ENCODE measurements at places on chromosomes 2 and 18. TPM values are rescaled to one million over a fixed set of nuclear protein-coding genes. Genes with fewer than 3 reads are reported as not detected.

The VWC2L gene
- total RNA-seq: not detected

The NEUROD1 gene
- total RNA-seq: not detected

The TCF7L1 gene
- 17.1 TPM for total RNA-seq

The CCDC141 gene
- 40.5 TPM for total RNA-seq

The CCDC102B gene
- 29.4 TPM for total RNA-seq

The RAB27B gene
- 20.1 TPM for total RNA-seq

The ANKRD12 gene
- total RNA-seq: 77.7 TPM

The ANKRD30B gene
- not detected for total RNA-seq

DNA sequence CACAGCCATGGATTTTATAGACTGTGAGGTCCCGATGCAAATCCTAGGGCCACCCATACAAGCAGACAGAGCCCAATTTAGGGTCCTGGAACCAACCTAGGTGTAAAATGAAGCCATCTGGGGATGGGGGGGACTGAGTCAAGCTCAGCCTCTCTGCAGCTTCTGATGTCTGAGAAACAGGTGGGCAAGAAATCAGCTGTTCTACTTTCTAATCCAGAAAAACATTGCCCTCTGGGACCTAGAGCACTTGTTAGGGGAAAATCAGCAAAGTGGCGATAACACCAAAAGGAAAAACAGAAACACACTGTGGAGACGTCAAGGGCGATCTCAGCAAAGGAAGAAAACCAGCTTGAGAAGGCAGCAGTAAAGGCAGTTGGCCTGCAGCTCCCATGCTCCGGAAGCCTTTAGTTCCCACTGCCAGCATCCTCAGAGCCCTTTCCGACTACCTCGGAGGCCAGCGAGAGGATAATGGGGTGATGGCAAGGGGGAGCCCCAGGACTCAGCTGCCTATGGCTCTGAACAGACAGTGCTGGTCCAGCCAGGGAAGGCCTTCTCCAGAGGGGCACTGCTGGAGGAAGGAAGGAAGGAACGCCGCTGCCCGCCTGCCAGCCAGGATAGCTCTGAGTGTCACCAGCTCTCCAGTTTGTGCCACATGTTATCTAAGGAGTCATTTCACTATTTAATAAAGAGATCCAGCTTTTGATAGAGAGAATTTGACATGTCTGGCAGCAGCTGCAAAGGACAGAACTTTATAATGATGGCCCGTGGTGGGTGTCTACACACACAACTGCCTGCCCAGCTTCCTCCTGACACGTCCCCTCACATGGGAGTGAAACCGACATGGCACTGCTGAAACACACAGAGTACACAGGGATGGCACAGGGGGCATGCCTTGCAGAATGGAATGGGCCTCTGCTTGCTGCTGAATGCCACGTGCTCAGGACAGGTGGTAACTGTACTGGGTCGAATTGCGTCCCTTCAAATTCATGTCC lies 37.7 kb downstream of the HS1BP3 start:
- peak; percentile 34 for DNase-seq

- no peak for DNase-seq
Measured at GRCh38 chr2:109066501-109066900, 62.5 kb upstream of the SH3RF3 start.

GRCh38 chr2:47607005-47607679 lies 175.8 kb upstream of the MSH6 start:
- DNase-seq: no peak

DNA sequence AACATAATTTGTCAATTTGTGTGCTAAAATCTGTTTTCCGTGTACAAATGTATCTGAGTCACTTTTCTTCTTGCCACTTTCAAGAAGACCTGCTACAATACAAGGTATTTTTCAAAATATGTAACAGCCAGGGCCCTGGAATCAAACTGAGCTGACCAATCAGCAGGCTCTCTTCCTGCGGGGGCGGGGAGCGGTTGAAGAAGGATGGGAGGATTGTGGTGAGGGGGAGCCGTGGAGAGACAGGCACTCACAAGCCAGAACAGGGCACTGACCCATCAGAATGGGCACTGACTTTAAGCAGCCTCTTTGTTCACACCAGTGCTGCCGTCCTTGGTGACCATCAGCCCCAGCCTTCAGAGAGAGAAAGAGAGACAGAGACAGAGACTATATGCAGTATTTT lies 40.6 kb upstream of the CCNYL1 start:
- DNase-seq: no peak

DNA sequence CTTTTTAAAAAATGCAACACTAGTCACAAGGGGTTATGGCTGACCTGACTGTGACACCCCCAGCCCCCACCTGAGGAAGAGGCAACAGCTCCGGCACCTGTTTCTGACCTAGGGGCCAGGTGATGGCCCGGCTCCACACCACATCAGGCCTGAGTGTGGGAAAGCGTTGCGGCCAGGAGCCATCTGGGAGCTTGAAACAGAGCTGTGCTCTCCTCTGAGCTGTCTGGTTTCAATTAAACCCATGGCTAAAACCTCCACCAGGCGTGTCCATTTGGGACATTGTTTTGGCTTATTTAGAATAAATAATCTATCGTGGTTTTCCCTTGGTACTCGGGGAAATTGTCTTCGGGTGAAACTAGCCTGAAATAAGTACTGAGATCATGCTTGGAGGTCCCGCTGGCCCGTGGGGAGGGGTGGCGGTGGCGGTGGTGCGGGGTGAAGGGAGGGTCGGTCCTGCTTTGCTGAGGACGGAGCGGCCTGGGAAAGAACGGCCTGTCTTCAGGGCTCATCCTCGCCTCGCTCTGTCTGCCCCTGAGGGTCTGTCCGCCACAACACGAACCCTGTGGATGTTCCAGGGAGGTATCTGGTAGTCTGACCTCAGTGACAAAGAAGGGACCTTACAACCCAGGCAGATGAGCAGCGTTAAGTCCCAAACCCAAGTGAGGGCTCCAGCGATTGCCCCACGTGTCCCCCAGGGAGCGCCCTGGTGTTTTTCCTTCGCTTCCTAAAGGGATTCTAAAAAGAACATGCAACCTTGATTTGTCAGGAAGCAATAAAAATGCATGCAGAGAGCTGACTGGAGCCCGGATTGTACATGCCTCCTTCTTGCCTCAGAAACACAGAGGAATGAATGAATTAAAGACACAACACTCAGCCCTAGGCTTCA lies 58.7 kb downstream of the IL1RL2 start:
- no peak for DNase-seq

DNA sequence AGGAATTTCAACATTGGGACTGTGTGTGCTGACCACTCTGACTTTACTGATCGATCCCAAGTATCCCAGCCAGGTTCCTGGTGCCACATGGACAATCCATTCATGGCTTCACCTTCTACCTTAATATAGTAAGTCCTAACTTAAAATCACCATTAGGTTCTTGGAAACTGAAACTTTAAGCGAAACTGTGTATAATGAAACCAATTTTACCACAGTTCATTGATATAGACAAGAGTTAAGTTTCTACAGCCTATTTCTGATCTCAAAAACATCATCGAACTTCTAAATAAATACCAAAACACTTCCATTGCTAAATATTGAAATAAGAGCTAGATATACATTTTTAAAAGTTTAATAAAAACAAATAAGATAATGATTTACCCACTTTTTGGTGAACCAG lies 4.4 kb upstream of the EXOC6B start:
- DNase-seq: no peak

DNA sequence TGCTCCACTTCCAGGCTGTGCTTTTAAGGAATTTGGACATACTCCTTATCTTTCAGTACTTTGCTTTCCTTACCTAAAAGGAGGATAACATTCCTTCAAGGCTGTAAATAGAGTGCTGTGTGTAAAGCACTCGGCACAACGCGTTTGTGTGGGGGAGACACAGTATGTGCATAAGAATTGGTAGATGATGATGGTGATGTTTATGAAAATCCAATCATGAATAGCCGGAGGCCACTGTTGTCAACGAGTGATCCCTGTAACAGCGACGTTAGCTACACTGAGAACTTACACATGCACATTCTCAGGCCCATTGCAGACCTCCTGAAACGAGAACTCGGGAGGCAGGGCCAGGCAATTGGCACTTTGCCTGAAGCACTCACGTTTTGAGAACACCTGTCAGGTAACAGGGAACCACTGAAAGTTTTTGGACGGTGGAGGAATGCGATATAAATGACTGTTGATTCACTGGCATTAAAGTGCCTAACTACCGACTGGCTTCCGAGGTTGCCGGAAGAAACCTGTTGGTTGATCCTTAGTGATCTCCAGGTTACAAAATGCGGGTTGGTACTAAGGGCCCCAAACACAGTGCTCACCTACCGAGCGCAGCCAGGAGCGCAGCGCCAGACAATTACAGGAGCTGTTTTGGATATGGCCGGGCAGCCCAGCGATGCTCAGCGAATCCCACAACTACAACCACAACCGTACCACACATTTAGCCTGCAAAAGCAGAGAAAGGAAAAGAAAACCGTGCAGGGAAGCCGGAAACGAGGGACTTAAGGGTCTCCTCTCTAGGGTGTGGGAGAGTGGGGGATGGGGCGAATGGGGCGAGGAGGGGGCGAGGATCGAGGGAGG lies 1.0 kb upstream of the MAP4K4 start:
- DNase-seq: peak; percentile 63

GRCh38 chr2:27416151-27416550 lies 6.8 kb upstream of the PPM1G start:
- DNase-seq: no peak

- DNase-seq: no peak
Measured at GRCh38 chr2:120783371-120783791, 47.7 kb downstream of the GLI2 start.

All from lower lobe of right lung (tissue), 2 donors.